ENCODE measurements at places on chromosomes 2 and 18. TPM values are rescaled to one million over a fixed set of nuclear protein-coding genes. Genes with fewer than 3 reads are reported as not detected.

The DSG4 gene
- total RNA-seq, result not detected

The GIGYF2 gene
- total RNA-seq, result 79.5 TPM

The RAD51AP2 gene
- not detected for total RNA-seq

The TMEM178A gene
- total RNA-seq, result 3.9 TPM

The SP140 gene
- 2.1 TPM for total RNA-seq

The CAPN14 gene
- total RNA-seq, result not detected

The GRB14 gene
- 19.8 TPM for total RNA-seq

The FIGN gene
- 8.0 TPM for total RNA-seq

The RSAD2 gene
- 10.2 TPM for total RNA-seq

The UGT1A10 gene
- total RNA-seq, result not detected

The MATN3 gene
- 0.82 TPM for total RNA-seq

The NEU4 gene
- not detected for total RNA-seq

GRCh38 chr2:236525411-236525997, 44.1 kb upstream of the ACKR3 start:
- no peak for DNase-seq

DNA sequence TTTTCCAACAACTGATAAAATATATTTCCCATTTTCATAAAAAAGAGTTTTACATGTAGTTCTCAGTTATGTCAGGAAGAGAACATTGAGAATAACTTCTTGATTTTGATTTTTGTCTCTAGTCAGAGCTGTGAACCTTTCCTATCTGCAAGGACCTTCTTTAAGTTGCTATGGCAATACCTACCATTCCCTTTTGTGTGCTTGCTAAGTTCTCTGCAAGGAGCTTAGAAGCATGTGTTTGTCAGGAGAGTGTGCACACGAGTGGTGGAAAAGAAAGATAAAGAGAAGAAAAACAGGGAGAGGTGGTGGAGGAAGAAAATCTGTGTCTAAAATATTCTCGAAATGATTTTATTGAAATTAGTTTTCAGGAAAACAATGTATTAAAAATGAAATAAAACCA, 140.3 kb upstream of the SLC8A1 start:
- no peak for DNase-seq

DNA sequence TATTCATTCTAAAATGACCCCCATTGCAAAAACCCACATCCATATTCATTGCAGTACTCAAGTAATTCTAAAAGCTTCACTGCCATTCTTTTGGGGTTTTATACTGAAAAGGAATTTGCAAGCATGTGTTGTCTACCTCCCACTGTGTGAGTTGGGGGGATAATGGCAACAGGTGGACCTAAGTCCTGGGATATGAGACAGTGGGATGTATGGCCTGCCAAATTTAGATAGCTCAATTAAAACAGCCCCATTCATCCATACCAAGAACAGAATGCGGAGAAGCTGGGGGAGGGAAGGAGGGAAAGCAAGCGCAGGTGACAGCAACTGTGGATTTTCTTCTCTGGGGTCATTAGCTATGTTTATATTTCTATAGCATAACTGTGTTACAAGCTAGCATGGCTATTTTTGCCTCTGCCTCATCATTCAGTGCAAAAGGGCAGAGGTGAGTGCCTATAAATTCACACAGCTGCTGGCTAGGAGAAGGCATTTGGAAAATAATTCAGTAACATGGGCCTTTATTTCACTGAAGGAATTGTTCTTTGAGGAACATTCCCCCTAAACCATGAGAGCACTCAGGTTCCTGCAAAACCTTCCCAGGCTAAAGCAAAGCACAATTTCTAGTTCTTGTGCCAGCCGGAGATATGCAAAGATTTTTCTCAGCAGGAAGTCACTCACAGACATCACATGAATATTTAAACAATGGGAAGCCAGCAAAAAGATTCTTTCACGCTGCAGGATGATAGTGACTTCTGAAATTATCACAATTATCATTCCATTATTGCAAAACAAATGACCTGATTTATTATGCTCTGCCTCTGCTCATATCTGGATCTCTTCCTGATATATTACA, 393.9 kb upstream of the ACVR2A start:
- no peak for DNase-seq

DNA sequence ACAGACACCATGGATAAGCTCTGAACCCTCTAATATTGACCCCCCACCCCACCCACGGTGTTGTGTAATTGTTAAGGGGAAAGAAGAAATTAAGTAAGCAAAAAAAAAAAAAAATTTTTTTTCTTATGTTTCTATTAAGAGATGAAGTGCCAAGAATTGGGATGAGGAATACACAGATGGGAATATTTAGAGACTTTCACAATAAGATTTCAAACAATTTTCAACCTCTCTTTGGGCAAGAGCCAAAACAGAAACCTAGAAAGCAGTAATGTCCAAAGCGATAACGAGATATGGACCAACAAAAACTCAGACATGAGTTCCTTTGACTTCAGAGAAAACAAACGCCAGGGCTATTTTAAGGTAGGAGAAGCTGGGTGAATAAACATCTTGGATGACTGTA, 14.4 kb downstream of the PIEZO2 start:
- no peak for DNase-seq

DNA sequence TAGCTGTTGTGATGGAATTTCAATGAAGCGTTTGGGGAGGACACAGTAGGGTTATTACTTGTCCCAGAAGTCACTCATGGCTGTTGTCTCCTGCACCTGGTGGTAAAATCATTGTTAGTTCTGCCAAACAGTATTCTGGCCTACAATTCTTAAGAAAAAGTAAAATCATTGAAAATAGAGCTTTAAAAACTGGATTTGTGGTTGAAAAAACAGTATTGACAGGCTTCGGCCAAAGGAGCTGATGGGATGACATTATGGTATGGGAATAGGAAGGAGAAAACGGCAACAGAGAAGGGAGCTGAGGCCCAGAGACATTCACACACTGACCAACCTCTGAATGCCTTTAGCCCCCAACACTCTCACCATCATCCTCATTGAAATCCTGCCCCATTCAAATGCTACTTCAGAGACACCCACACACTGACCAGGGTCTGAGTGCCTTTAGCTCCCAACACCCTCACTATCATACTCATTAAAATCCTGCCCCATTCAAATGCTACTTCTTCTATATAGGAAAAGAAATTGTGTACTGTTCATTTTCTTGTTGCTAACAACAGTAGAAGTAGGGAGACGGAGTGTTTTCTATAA, 114.1 kb upstream of the OSR1 start:
- DNase-seq, result no peak

GRCh38 chr2:161625996-161626395, 1.8 kb downstream of the SLC4A10 start:
- DNase-seq, result no peak

GRCh38 chr2:166960702-166961270, 72.5 kb downstream of the XIRP2 start:
- DNase-seq, result no peak

- DNase-seq, result no peak
Measured at GRCh38 chr2:100397118-100397860, 20.2 kb downstream of the CHST10 start.

GRCh38 chr2:154046493-154046892, 174.8 kb downstream of the GALNT13 start:
- DNase-seq, result no peak

DNA sequence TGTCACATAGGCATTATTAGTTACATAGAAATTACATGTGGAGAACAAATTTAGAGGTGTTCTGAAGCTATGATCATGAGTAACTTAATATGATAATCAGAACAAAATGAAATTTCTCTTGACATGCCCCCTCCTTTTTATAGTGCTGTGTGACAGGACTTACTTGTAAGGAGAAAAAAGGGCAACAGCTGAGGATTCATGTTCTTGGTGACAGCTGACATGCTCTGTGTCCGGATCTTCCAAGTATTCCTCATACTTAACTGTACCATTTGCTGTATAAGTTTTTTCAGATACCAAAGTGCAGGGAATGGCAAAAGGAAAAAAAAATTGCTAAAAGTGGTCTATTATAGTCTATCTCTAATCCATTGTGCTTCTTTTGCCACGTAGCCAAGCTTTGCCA, 3.5 kb upstream of the MYL1 start:
- DNase-seq, result no peak

- no peak for DNase-seq
Measured at GRCh38 chr2:189646521-189646920, 14.7 kb upstream of the ASNSD1 start.

GRCh38 chr18:26943906-26944305, 78.4 kb upstream of the AQP4 start:
- DNase-seq, result no peak

DNA sequence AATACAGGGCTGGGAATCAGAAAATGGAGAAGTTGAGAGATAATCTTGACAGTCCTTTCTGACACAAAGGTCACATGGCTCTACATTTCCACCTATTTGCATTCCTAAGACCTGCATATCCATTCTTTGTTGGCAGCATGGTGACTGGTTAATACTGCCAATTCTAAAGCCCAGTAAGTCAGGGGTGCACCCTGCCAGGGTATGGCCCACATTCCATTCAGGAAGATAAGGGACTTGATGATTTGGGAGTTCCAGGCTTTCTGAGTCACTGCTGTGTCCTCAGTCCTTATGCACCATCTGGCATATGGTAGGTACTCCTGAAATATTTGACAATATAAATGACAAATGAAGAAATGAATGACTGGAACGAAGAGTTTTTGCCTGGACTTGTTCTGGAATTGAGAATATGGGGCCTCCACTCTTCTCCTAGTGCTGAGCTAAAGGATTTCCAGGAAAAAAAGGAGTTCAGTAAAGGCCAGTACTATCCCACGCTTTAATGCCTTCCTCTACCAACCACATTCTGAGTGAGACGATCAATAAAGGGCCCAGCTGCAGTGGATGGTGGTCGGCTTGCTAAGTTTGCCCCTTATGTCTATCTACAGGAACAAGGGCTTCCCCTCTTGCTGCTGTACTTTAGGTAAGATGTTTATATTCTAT, 31.7 kb upstream of the EIF2AK3 start:
- no peak for DNase-seq

DNA sequence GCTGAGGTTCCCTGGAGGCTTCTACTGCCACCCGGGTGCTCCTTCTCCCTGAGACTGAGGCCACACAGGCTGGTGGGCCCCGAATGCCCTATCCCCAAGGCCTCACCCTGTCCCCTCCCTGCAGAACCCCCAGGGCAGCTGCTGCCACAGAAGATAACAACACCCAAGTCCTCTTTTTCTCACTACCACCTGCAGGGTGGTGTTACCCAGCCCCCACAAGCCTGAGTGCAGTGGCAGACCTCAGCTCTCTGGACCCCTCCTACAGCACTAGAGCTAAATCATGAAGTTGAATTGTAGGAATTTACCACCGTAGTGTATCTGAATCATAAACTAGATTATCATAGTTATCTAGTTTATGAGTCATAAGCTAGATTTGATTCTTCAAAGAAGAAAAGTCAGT, 7.3 kb upstream of the CENPA start:
- no peak for DNase-seq

- no peak for DNase-seq
Measured at GRCh38 chr2:227368574-227368973, 10.5 kb downstream of the TM4SF20 start.

- DNase-seq, result no peak
Measured at GRCh38 chr2:132804051-132804450, 134.0 kb upstream of the LYPD1 start.

- no peak for DNase-seq
Measured at GRCh38 chr2:61255580-61256437, 93.8 kb downstream of the C2orf74 start.

DNA sequence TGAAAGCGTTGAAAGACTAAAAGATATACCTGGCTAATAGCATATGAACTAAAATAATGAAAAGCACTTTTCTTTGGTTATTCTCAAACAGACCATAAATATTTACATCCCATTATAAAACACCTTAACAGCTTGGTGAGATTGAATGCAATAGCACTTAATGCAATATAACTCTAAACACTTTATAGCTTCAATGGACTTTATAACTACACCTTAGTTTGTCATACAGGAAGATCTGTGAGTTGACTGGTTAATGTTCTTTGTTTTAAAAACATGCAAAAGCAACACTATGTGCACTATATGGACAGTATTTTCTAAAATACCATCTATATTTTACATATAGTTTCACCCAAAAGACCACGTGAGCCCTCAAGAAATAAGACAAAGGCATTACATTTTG, 353.3 kb upstream of the ACVR2A start:
- DNase-seq, result no peak

DNA sequence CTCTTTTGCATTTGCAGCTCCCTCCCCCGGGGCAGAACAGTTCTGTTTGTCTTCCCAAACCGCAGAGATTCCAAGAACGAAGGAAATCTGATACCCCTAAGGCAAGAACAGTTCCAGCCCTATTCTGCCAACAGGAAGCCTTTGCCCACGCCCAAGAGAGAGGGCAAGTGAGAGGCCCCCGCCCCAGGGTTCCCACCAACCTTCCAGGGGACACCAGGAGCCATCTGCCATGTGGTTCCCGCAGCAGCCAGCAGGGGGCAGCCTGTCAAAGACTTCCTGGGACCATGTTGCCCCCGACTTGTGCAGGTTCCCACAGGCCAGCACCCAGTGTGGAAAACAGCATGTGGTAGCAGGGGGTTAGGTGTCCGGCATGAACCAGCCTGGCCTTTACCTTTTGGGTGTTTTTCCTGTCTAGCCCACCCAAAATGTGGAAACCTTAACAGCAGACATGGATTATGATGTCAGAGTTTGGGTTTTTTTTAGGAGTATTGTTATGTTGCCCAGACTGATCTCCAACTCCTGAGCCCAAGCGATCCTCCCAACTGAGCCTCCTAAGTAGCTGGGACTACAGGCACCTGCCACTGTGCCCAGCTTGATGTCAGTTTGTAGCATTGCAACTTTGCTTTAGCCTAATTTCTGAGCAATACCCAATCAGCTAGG, 21.7 kb upstream of the EFHD1 start:
- no peak for DNase-seq

- peak; percentile 95 for DNase-seq
Measured at GRCh38 chr2:178414266-178415247, 36.4 kb downstream of the PRKRA start.

DNA sequence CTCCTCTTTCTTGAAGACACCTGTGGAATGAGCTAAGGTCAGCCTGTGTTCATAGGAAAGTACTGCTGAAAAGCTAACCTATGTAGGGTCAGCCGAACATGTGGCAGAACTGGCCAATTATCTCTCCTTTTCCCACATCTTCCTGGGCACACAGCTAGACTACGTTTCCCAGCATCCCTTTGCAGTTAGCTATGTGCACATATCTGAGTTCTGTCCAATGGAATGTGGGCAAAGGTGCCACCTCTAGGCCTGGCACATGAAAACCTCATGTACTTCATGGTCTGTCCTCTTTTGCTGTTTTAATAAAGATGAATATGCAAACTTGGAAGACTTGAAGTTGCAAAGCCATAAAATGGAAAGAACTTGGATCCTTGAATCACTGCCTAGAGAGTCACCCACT, 352.6 kb downstream of the TNS1 start:
- DNase-seq, result no peak
